Activated CD4-positive, alpha-beta T cell treated with anti-CD3 and anti-CD28 coated beads, Interleukin-2, amount 50 U/mL, for 1 hour (primary cell): ENCODE measurements at places on chromosomes 13 and 19.

DNA sequence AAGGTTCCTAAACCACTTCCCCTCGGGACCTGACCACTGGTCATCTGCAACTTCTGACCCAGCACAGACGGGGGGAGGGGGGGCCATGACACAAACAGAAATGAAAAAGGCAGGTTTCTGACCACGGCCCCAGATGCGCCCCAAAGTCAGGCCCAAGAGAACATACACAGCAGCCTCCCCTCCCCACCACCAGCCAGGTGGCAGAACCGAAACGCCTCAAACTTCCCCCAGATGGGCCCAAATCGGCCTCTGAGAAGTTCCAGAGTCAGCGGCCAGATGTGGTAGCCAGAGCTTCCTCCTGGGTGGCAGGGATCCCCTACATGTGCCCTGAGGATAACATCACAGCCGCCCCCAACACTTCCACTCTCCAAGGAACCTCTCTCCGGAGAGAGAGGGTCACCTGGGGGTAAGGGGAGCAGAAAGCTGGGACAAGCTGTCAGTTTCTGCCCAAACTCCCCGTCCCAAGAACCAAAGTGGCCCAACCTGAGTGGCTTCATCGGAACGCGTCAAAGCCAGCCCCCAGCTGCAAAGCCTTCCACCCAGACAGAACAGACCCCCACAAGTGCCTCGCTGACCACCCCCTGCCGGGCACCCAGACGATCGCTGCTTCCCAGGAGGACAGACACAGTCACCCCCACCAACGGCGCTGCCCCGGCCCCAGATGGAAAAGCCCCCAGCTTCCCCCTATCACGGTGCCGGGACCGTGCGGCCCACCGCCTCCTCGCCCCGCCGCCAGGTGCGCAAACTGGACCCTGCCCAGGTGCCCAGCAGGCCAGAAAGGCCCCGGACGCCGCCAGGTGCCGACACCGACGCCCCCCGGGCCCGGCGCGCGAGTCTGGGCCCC lies 800 bp downstream of the ELL start:
- peak; percentile 15 for DNase-seq

DNA sequence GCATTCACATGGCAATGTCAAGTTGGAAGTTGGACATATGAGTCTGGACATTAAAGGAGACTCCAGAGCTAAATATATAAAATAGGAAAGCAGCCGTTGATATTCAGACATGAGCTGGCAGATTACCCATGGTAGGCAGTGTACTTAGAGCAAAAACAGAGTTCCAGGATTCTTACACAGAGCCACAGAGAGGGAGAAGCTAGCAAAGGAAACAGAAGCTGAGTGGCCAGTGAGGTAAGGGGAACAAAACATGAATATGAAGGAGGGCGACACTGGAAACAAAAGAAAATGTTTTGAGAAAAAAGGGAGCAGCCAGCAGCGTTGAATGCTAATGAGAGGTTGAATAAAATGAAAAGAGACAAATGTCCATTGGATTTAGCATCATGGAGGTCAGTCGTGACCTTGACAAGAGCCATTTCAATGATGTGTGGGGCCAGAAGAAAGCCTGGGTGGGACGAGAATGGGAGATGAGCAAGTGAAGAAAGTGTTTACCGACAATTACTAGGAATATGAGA lies 198.4 kb downstream of the POU4F1 start:
- no peak for DNase-seq

DNA sequence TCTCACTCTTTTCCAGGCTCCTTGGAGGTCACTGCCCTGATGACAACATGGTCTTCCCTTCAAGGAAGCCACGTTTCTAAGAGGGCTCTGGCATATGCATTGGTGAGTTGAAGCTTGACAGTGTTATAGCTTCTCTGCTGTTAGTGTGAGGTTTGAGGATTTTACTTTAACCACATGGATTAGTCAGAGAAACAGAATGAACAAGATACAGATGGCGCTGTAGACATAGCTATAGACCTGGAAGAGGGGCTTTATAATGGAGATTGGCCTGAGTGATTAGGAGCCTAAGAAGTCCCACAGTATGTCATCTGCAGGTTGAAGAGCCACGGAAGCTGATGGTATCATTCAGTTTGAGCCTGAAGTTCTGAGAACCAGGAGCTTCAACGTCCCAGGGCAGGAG lies 18.4 kb upstream of the URI1 start:
- DNase-seq: no peak

GRCh38 chr19:38577826-38578225 lies 39.9 kb downstream of the MAP4K1 start:
- DNase-seq: no peak

DNA sequence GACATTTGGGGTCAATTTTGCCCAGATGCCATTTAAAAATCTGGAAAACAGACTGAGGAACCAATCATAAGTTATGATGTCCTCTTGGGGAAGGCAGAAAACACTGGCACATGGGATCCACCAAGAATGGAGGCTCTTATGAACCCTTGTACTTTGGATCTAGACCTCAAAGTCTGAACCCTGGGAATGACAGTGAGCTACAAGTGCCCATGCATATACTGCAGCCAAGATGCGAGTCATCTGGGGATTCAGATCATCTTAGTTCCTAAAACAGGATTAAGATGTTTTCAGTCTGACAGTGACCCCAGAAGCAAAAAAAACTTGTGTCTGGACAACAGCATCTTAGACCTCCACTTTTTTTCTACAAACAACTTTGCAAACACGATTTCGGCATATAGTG lies 100.2 kb upstream of the SIAH3 start:
- DNase-seq: no peak

DNA sequence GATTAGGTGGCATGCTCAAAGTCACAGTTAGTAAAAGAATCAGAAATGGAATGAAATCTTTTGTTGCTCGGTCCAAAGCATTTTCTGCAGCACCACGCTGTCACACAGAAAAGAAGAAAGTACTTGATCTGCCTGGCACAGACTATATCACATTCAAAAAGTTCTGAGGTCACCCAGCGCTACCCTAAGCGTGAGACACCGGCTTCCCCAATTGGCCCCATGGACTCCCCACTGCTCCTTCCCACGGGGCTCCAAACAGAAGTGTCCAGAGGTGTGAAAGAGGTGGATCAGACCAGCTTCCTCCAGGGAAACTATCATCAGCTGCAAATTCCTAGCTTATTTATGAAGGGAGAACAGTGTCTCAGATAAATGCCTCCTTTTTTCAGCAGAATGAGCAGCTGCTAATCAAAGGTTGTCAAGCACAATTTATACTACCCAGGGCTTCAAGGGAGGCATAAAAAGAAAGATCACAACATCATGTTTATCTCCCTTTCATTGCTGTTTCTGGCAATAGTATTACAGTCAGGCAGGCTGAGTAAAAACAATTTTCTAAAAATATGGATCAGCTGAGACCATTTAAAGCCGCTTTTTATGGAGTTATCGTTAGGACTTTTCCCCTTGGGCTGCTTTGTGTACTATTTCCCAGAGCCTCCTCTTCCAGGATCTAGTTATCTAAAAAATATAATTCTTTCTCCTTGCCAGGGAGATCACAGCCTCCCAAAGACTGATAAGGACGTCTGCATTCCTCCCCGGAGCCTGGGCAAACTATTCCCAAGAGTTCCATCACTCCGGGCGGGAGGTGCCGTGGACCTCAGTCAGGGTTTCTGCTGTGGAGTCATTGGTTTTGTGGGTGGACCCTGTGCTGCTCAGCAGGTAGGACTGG lies 208.0 kb downstream of the LHFPL6 start:
- no peak for DNase-seq

DNA sequence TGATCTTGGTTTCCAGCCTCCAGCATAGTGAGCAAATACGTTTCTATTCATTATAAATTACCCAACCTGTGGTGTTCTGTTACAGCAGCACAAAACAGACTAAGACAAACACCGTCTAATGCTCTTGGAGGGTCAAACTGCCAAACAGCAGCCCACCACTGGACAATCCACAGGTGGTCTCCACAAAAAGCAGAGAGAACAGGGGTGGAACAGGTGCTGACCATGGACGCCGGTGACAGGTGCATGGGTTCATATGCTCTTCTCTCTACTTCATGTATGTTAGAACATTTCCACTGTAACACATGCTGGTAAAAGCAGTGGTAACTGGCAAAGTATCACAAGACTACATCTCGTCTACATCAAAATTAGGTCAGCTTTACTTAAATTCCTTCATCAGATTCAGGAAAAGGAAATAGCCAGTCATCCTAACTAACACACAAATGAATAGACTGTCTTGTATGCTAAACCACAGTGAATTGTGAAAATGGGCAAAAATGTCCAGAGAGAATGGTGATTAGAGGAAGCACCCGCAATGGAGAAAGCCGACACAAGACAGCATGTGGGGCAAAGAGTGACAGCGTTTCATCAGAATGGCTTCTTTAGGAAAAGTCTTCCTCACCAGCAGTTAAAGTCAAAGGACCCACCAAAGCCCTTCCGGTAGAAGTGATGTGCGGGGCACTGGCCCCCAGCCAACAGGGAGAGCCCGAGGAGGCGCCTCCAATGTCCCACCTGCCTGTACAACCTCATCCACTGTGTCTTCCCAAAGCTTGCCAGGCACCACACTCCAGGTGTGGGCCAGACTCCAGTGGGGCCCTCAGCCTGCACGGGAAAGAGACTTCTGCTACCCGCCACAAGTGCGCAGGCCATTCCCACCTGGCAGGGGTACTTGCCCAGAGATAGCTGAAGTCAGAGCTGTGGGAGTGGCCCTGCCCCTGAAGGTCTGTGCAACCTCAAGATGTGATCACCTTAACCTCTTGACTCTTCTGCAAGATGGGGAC lies 6.5 kb downstream of the CARS2 start:
- DNase-seq: no peak

- no peak for DNase-seq
Observed at GRCh38 chr13:46662690-46663089, 109.7 kb downstream of the LRCH1 start.

- no peak for DNase-seq
Observed at GRCh38 chr13:73331556-73331955, 272.8 kb downstream of the KLF5 start.

GRCh38 chr13:40540328-40541044 lies 126.0 kb downstream of the FOXO1 start:
- no peak for DNase-seq

DNA sequence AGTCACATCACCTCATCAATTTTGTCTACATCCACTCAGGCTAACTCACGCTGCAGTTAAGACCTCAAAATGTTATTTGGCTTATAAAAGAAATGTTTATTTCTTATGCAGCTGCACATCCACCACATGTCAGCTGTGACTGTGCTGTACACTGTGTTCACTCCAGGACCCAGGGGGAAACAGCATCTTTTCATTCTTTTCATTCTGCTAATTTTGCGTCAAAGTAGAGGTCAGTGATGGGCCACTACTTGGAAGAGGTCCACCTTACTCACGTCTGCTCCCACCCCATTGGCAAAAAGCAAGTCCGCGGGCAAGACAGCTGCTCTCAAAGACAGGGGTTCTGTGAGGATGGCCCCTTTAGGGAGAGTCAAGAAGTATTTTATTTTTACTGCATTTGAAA lies 4.5 kb upstream of the DCT start:
- DNase-seq: no peak
